Mucosa of gallbladder (tissue), 1 donor: ENCODE measurements at places on chromosomes 16 and 17.

GRCh38 chr17:57862694-57863667, 13.1 kb upstream of the MRPS23 start:
- DNase-seq = no peak

GRCh38 chr17:32769846-32770245, 107.1 kb downstream of the MYO1D start:
- DNase-seq = no peak

GRCh38 chr17:74803388-74803930, 27.3 kb upstream of the NAT9 start:
- no peak for DNase-seq

- DNase-seq = no peak
Measured at GRCh38 chr17:8520981-8521380, 85.3 kb downstream of the NDEL1 start.

DNA sequence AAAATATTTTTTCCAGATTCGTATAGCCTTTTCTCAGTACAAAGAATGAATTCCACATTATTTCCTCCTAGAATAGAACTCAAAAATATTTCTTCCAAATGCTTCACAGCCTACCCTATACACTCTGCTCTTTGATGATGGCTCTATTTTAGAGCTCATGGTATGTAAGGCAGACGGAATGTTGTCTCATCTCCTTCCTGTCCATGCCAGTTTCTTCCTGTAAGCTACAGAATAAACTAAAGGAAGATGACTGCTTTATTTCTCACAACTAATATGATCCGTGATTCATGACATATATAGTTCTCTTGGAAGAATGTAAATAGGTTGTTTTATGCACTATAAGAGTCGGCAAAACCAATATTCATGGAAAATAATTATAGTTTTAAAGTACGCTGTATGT, 723.1 kb downstream of the CDH11 start:
- DNase-seq = no peak

GRCh38 chr17:81039096-81039495, 4.1 kb downstream of the BAIAP2 start:
- no peak for DNase-seq

GRCh38 chr16:8430401-8430800, 159.9 kb downstream of the TMEM114 start:
- no peak for DNase-seq

DNA sequence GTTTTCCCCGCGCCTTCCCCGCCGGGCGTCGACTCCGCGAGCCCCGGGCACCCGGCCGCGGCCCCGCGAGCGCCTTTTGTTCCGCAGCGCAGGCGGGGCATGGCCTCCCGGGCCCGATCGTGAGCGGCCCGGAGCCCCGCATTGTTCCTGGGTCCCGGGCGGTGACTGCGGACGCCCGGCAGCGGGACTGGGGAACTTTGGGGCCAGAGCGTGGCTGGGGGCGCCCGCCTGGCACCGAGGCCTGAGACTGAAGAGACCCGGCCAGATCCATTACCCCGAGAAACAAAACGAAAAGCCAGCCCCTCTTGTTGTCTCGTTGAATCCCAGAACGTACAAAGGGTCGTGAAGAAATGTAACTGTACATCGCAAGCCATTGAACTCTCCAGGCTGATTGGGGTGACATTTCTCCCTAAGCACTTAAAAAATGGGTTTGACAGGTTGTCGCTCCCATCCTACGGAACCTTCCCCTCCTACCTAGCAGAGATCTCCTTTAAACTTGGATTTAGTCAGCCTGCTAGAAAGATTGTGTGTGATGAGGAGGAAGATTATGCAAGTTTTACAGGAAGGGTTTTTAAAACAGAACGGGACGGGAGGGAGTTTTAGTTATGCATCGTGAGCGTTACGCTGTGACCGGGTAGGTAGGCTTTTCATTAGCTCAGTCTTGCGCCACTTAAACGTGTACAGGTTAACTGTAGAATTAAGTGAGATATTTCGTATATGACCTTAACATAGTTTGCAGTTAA, 825 bp downstream of the METTL9 start:
- no peak for DNase-seq

DNA sequence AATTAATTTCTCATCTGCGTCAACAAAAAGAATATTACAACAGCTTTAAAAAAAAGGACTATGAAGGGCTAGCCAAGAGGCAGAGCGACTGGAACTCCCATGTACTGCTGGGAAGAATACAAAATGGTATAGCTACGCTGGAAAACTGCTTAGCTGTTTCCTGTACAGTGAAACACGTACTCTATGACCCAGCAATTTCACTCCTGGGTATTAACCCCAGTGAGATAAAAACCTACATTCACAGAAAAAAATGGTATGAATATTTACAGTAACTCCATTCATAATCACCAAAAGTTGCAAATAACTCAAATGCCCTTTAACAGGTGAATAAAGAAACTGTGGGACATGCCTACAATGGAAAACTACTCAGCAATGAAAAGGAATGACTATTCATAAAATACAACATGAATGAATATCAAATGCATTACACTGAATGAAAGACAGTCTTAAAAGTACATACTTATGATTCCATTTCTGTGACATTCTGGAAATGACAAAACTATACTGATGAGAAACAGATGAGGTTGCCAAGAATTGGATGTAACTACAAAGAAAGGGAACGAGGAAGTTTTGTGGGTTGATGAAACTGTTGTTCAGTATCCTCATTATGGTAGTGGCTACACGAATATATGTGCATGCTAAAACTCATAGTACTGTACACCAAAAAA, 27.6 kb downstream of the CMTM4 start:
- DNase-seq = no peak

DNA sequence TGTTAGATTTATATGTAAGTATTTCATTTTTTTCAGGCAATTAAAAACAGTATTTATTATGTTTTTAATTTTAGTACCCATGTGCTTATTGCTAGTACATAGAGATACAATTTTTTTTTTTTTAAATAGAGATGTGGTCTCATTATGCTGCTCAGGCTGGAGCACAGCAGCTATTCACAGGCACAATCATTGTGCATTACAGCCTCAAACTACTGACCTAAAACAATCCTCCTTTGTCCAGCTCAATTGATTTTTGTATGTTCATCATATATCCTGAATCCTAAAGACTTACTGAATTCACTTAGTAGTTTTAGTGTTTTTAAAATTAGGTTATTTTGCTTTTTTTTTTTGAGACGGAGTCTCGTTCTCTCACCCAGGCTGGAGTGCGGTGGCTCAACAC, 26.3 kb downstream of the SPECC1 start:
- no peak for DNase-seq

DNA sequence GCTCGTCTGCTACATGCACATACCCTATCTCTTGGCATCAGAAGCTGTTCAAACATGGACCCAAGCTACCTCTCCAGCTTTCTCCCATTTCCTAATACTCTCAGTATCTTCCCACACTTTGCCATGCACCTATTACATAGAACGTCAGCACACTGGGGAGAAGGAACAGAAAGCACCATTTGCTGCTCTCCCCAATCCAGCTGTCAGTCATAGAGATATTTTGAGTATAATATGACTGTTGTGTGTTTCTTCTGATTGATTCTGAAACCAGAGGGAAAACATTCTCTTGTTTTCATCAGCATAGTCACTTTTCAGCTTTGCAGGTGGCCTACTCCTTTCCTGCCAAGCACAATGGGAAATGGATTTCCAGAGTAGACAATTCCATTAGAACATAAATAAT, 107.1 kb downstream of the ADAMTS18 start:
- no peak for DNase-seq

DNA sequence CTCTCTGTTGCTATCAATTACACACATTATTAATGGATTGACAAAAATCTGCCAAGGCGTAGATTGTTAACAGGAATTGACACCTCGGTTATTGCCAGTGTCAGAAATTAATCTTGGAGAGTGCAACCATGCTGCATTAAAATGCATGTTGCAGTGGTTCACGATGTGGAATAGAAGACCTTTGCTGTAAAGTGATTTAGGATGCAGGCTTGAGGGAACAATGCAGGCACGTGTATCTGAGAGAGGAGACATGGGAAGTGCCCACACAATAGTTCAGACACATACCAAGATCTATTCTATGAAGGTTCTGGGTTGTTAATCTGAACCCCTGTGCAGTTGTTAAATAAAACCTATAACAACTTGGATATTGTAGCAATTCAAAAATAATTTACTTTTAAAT, 1032.8 kb upstream of the CDH8 start:
- DNase-seq = no peak

DNA sequence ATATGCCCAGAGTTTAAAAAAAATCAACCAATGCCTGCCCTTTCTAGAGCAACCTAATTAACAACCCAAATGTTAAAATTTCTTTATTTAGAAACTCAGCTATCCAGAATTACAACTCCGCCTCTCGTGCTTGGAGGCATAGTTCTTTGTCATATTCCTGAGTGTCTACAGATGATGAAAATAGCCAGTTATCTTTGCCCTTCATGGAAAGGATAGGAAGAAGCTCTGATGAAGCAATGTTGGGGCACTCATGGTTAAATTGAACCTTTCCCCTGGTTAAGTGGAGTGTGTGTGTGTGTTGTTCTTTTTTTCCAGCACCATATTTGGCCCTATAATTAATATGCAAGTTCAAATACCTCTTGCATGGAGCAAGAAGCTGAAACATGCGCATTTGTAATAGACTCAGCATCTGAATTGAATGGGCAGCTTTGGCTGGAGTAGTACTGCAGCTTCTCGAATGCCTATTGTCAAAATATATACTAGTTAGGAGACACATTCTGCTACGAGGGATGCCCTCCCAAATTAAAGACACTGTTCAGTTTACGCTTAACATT, 506.2 kb downstream of the WWOX start:
- DNase-seq = no peak

GRCh38 chr17:79064026-79064425, 10.6 kb upstream of the ENGASE start:
- no peak for DNase-seq

DNA sequence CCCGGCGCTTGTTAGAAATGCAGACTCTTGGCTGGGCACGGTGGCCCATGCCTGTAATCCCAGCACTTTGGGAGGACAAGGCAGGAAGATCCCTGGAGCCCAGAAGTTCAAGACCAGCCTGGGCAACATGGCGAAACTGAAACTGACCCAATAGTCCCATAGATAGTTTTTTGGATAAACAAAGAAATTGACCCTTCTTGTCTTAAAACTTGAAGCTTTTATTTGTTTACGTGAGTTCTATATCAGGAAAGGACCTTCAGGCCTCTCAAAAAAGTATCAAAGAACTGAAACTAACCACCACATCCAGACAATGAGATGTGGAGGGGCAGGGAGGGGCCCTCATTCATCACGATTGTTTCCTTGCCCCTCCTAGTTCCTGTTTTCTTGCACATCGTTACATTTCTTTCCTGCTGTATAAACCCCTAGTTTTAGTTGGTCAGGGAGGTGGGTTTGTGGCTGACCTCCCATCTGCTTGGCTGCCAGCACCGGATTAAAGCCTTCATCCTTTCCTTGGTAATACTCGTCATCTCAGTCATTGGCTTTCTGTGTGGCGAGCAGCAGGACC, 29.9 kb upstream of the PRM1 start:
- no peak for DNase-seq

DNA sequence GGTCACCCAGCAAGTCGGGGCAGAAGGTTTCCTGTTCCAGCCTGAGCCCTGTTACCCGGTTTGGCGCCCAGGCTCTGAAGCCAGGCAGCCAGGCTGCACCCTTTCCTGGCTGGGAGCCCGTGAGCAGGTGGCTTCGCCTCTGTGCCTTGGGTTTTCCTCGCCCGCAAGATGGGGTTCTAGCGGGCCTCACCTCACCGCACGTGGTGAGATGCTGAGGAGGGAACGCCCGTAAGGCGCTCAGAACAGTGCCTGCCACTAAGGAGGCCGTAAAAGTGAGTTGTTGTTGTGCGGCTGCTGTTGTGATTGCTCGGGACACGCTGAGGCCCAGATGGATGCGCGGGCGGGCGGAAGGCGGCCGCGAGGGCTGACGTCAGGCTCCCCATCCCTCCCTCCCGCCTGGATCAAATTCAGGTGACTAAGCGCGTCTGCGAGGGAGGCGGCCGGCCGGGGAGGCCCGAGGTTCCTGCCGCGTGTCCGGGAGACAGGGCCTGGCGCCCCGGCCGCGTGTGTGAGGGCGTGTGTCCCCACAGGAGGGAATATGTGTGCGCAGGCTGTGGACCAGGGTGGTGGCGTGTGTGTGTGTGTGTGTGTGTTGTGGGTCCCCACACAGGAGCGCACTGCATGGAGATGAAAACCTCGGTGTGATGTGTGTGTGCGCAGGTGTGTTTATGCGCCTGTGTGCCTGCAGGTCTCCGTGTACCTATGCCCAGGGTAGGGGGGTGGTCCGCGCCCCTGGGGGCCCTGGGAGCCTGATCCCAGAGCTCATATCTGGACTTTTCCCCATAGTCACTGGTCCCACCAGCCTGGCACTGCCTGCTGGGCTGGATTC, 4.3 kb downstream of the CAMKK1 start:
- peak; percentile 72 for DNase-seq

DNA sequence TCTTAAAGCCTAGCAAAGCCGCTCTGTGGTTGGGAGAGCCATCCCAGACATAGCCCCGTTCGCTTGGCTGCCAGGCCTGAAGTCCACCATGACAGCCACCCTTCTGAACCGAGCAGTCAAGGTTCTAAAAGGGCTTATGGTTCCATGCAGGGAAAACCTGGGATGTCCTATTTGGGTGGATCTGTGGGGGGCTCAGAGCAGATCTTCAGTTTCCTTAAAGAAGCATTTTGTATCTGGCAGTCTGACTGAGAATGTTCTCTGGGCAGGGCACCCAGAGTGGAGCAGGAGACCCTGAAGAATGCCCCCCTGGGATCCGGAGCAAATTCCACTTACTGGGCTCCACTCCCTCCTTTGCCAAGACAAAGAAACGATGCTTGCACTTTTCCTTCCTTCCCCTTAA, 127.2 kb downstream of the IRX5 start:
- DNase-seq = no peak

DNA sequence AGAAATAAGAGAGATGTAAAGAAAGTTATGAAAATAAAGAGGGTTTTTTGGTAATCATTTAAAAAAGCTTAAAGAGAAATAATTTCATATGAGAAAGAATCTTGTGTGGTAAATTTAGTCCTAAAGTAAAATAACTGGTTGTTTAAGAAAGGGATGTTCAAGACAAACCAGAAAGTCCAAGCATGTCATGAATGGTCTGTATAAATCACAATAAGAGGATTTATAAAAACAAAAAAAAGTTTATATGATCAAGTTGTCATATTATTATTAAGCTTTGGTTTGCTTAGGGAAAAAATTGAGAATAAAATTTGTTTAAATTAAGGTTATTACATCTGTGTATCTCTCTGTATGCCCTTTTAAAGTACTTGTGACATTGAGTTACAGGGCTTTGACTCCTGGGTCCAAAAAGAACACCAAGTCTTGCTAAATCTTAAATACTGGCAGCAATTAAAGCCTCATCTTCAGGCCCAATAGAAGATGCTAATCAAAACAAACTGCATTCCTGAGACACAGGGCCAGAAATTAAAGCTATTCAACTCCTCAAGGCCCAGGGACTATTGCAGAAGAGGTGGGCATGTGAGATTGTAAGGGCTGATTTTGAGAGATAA, 15.6 kb upstream of the TRIM25 start:
- DNase-seq = no peak
